ENCODE measurements at places on chromosomes 3 and 15.
A peak's percentile ranks its signal among the peaks of the same experiment; 100 is the strongest.

GRCh38 chr15:88108477-88108876 lies 148.1 kb downstream of the NTRK3 start:
- DNase-seq: no peak

DNA sequence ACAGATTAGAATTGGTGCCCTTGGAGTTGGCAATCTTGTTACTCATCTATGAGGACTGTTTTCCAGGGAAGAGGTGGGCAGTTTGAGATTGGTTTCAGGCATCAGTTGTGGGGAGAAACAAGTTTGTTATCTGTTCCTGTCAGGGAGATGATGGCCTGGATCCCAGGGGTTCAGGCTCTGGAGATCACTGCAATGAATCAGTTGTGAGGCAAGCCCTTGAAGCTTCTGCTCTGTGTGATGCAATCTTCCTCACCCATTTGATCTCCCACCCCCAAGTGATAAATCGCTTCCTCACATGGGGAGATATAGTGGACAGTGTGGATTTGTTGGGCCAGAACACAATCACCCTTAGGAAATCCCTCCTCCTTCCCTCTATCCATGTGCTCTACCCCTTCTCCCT lies 276.6 kb upstream of the LRTM1 start:
- no peak for DNase-seq

GRCh38 chr3:173986861-173987410 lies 589.4 kb downstream of the NLGN1 start:
- DNase-seq: no peak

DNA sequence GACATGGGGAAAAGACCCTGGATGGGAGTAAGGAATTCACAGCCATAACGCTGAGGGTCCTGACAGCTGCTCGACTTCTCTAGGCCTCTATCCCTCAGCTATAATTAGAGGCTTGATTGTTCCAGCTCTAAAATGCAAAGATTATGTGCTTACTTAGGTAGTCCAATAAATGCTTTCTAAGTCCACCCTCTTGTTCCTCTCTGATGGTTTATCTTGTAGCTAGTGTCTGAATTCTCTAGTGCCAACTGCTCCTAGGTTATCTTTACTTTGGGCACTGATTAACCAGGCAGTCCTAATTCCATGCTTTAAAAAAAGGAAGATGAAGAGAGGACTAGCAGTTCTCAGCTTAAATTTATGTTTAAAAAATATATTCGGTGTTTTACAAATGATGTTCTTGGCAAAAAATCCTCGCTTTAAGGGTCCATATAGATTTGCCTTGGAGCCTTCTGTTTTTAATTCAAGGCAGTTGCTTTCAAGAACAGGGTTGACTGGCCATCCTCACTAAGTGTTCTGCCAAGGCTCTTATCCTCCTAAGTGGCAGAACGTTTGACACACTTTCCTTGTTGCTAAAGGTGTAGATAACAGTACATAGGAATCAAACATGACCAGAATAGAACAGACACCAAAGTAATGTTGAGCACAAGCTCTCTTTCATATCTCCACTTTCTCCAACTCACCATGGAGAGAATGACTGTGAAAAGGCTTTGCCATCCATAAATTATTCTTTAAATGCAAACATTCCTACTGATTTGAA lies 60.6 kb downstream of the THRB start:
- no peak for DNase-seq

DNA sequence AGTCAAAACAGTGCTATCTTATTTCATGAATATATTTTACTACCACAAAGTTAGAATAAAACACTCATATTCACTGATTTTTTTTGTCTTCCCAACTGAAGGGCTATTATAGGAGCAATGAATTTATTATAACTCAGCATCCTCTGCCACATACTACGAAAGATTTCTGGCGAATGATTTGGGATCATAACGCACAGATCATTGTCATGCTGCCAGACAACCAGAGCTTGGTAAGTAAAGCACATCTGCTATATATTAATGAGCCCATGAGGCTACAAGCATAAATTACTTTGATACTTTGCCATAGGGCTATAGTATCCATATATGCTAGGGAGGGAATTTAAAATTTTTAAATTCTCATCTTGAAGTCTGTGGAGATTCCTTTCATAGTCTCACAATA lies 95.9 kb downstream of the FEZF2 start:
- DNase-seq: no peak

- no peak for DNase-seq
These were observed 48.4 kb downstream of the DNAH1 start for GRCh38 chr3:52364322-52365035.

GRCh38 chr3:170038434-170039110 lies 777 bp downstream of the GPR160 start:
- peak; percentile 52 for DNase-seq

GRCh38 chr3:55107187-55107586 lies 179.3 kb upstream of the LRTM1 start:
- no peak for DNase-seq

- no peak for DNase-seq
These were observed 12.4 kb downstream of the NDUFB4 start for GRCh38 chr3:120608506-120608905.

DNA sequence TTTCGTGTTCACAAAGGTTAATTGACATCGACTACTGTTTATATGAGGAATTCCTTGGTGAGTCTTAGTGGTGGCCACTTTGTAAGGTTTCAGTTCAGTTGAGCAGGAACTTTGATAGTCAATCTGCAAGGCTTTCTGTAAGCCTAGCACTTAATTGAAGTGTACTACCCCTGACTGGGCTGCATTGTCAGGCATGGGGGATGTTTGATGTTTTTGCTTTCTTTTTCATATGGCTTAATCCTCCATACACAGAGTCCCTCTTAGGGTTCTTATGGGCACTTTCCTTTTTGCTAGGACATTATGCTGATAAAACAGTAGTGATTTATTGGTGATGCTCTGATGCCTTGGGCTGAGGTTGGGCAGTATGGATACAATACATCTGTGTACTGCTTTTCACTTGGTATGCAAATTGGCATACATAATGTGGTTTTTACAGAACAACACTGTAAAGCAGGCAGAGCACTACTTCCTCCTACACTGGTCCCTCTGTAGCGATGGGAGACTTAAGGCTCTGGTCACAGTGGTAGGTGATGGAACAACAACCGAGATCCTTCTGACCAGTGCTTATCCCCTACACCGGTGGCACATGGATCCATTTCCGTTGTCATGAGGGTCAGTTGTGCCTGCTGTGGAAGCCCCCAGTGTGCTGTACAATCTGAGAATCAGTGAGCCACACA lies 261.0 kb downstream of the MFSD1 start:
- no peak for DNase-seq

GRCh38 chr3:14139771-14140170 lies 14.9 kb downstream of the TMEM43 start:
- DNase-seq: no peak

GRCh38 chr3:176839466-176839865 lies 357.8 kb downstream of the TBL1XR1 start:
- DNase-seq: no peak

DNA sequence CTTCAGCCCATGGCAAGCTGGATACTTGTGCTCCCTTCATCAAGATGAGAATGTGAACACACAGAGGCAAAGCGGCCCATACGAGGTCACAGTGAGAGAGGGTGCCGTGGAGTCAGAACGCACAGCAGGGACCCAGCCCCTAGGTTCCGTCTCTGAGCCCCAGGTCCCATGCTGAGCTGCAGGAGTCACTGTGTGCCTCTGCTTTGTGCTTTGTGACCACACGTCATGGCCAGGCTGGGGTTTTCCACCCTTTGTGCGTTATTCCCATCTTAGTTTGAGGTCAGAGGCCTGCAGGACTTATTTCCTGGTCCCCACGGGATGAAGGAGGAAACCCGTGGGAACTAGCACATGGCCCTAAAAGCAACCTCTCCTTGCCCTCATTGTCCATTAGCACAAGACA lies 140.3 kb downstream of the TJP1 start:
- no peak for DNase-seq

GRCh38 chr3:40923143-40923542 lies 276.2 kb upstream of the CTNNB1 start:
- peak; percentile 73 for DNase-seq

DNA sequence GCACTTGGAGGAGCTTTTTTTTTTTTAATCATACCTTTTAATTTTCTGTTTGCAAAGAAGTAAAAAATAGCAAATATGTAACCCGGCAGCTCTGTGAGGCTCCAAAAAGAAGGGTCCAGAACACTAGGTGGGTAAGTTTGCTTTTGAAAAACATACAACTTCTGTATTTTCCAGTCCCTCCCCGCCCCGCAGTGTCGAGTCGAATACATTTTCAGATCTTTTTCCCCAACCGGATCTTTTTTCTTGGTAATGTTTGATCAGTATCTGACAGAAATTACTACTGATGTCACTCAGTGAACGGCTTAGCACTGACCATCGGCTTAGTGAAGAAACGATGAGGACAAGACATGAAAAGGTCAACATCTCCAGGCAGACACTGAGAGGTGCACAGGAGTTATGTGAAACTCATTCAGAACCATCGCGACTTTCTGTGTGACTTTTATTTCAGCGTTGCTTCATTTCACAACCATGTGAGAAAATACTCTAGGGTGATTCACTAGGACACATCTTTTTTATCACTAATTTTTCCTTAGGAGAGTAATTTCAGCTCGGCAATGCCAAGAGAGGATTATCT lies 11.0 kb downstream of the ISL2 start:
- no peak for DNase-seq

- DNase-seq: no peak
These were observed 103.8 kb upstream of the UBE2E1 start for GRCh38 chr3:23701716-23702597.

DNA sequence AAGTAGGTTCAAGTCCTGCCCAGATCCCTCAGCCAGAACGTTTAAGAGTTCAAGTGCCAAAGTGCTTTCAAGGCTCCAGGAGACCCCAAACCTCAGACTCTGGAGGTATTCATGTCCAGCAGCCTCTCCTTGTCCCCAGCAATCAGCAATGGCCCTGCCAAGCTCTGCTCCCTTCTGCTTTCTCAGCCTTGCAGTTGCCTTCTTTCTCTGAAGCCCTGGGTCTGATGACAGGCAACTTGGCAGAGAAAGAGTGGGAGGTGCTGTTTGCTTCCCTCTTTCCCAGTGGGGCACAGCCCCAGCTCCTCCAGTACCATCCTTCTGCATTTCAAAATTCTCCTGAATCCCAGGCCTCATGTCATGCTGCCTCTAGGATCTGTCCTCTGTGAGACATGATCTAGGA lies 40.2 kb downstream of the ATP2B2 start:
- peak; percentile 27 for DNase-seq

GRCh38 chr3:183975981-183976662 lies 41.6 kb downstream of the ABCC5 start:
- peak; percentile 10 for DNase-seq

DNA sequence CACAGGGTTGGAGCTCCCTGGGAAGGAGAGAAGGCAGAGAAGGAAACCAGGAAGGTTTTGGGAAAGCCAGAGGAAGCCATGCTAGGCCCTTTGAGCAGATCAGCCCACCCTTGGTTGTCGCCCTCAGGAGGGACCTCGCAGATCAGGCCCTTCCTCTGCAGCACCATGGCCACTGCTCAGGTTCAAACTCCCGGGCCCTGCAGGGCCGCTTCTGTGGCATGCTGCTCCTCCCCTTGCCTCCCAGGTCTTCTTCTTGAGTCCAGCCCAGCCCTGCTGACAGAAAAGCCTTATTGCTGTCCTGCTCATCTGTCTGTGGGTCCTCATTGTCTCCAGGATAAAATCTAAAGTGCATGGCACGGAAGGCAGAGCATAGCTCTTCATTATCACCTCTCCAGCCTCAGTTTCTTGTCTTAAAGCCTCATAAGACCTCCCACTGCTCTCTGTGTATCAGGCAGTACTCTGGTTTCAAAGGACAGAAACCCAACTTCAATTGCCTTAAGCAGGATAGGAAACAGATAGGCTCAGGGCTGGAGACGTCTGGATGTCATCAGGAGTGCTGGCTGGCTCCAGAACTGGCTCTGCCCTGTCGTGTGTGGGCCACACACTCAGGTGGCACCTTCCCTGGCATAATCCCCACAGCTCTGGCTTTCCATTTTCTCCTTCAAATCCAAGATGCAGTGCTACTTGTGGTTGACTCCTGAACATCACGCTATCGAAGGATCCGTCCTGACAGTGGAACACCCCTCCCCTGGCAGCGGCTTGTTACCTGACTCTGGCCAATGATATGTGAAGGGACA lies 118.5 kb downstream of the EEFSEC start:
- DNase-seq: no peak

GRCh38 chr3:58203541-58203940 lies 7.2 kb downstream of the DNASE1L3 start:
- no peak for DNase-seq

DNA sequence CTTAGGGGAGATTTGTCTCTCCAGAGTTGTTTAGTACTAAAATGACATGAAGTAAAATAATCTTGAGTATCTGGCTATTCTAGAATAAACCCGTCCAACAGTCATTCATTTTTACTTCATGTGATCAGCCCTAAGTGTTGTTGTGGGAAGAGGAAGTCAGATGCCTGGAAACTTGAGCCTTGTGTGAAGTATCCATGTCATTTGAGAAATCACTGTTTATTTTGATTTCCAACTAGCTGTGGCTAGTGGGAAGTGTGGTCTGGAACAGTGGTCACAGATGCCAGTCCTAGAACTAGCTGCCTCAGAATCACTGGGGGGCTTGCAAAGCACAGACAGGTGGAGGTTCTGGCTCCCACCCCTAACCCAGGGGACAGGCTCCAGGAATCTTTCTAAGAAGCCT lies 77.7 kb upstream of the LIMD1 start:
- peak; percentile 55 for DNase-seq

DNA sequence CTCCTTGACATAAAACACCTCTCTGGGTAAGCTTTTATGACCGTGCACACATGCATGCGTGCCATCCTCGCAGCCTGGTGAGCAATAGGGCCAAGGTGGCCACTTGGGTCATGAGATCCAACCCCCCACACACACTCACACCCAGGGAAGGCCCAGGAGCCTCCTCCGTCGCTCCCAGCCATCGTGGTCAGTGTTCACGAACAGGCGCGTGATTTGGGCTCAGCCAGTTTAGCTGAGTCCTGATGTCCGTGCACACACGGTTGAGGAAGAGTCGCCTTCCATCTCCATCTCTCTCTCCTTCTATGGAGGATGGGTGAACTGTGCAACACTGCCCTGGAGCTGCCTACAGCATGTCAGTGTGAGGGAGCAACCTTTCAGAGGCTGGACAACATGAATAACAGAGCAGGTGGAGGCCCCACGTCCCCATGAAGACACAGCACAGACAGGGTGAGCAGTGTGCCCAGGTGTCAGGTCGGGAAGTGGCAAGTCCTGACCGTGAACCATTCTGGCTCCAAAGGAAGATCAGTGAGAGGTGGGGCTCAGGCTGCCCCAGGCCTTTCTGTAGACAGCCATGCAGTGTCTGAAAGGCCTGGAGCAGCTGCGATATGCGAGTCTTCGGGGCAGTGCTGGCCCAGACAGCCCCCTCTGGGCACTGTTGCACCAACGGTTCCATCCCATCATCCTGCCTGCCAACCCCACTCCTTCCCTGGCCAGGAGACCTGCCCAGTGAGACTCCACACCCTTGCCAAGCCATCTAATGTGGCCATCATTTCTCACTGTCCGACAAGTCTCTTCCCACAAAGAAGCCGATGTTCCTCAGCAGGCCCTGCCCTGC lies 253.4 kb downstream of the OCA2 start:
- no peak for DNase-seq

DNA sequence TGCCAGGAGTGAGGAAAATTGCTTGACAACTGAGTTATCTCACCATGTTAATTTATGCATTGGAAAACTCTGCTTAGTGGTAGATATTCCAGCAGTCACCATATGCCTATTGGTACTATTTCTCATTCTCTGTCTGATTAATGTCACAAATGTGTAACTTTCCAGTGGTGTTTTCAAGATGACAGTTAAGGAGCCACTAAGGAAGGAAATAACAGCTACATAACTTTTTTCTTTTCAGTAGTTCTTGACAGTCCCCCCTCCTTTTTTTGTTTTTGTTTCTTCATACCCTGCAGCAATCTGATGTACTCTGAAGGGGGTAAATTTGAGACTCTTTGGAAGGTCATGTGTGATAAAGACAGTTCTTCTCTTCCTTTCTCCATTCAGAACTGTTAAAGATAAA lies 13.1 kb downstream of the RASA2 start:
- DNase-seq: no peak
